ENCODE measurements at places on chromosomes 2 and 18.

DNA sequence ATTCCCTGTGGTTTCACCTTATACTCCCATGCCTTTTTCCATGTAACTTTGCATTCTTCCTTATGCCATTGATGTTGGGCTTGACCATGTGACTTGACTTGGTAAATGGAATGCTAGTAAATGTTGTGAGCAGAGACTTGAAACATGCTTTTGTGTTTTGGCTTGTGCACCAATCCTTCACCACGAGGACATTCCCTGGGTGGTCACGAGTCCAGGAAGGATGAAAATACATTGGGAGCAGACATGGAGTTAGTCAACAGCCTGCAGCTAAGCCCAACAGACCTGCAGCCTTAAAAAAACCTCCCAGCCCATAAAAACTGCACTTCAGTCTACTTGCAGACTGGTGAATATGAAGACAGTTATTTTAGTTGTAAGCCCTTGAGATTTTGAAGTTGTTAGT, 116.5 kb upstream of the SPATS2L start:
- no peak for DNase-seq

DNA sequence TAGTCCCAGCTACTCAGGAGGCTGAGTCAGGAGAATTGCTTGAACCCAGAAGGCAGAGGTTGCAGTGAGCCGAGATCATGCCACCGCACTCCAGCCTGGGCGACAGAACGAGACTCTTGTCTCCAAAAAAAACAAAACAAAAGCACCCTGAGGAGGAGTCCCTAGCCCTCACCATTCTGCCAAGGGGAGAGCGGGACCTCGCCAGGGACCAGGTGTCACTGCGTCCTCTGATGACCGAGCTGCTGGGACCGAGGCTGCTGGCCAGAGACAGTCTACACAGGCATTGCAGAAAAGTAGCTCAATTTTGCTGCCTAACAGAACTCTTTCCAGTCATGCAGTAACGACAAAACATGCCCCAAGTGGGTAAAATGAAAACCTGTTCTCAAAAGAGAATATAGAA, 18.4 kb downstream of the NCK2 start:
- peak; percentile 41 for DNase-seq

GRCh38 chr18:21316296-21316695, 74.3 kb downstream of the GREB1L start:
- DNase-seq = no peak

GRCh38 chr2:195414537-195415100, 242.4 kb upstream of the SLC39A10 start:
- no peak for DNase-seq

DNA sequence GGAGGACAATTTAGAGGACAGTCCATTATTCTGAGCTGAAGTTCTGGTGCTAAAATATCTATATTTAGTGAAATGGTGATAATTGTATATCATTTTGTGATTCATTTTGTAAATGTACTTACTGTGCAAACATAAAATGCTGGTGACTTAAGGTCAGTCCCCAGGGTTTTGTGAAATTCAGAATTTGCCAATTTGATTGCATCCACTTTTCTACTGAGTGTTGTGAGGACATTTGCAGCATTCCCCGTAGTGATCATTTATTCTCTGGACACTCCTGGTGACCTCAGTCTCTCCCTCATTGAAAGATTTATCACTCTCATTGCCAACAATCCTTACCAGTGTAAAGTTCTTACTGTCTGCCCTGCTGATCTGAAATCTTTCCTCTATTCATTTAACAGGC, 98.2 kb downstream of the SOCS6 start:
- no peak for DNase-seq

DNA sequence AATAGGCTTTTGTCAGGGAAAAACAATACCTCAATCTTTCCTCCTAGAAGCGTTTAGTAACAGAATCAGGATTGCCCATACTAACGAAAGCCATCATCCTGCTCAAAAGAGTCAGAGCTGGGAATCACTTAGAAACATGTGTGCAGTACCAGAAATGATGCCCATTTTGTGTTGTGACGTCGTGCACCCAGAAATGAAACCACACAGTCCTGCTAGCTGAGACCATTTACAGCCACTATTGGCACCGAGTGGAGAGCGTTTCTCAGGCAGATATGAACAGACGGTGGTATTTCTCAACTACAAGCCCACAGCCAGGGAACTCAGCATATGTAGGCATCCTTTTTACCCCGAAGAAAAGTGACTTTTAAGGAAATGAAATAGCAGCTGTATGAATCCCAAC, 284.3 kb upstream of the LRATD1 start:
- DNase-seq = no peak

GRCh38 chr2:202157211-202157990, 81.0 kb downstream of the SUMO1 start:
- DNase-seq = no peak

DNA sequence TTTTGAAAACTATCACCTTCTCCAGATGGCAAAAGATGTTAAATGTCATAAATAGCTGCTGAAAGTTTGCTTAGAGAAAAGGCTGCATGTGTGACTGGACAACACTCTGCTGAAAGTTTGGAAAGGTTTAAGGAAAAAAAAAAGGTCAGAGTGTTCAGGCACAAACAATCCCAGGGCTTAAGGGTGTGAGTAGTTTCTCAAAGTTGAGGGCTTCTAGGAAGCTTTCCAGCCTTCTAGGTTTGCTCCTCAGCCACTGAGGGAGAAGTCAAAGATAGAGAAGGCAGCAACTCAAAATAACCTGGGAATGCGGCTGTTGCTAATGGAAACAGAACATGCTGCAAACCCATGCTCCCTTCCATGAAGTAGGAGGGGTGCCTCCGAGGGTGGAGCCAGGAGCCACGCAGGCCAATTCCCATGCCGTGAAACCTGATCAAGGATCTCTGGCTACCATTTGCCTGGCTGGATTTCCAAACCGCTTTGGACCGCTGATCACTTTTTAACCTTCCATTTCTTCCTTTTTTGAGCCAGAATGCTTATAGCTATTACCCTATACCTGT, 88.0 kb downstream of the TEX51 start:
- no peak for DNase-seq

DNA sequence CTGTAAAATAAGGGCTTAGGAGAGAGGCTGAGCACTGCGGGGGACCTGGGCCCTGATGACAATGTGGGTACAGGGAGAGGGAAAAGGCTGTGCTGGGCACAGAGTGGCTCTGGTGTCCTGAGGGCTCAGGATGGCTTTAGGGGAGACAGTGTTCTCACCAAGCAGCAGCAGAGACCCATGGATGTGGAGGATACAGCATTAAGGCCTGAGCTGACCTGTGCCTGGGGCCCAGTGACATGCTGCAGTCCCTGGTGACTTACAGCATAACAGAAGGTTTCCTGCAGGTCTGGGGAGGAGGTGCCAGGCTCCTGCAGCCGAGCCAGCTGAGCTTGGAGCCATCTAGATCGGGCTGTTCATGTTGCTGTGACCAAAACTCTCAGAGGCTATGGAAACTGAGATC, 191.3 kb upstream of the SMAD2 start:
- no peak for DNase-seq

GRCh38 chr2:172671501-172671900, 64.1 kb upstream of the RAPGEF4 start:
- DNase-seq = no peak

- no peak for DNase-seq
Observed at GRCh38 chr18:8615397-8616027, 6.3 kb downstream of the RAB12 start.

DNA sequence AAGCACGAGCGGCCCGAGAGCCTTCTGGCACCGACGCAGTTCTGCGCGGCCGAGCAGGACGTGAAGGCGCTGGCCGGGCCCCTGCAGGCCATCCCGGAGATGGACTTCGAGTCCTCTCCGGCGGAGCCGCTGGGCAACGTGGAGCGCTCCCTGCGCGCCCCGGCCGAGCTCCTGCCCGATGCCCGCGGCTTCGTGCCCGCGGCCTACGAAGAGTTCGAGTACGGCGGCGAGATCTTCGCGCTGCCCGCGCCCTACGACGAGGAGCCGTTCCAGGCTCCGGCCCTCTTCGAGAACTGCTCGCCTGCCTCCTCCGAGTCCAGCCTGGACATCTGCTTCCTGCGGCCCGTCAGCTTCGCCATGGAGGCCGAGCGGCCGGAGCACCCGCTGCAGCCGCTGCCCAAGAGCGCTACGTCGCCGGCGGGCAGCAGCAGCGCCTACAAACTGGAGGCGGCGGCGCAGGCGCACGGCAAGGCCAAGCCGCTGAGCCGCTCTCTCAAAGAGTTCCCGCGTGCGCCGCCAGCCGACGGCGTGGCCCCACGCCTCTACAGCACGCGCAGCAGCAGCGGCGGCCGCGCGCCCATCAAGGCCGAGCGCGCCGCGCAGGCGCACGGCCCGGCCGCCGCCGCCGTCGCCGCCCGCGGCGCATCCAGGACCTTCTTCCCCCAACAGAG, 70.4 kb downstream of the ARHGEF33 start:
- peak; percentile 88 for DNase-seq
